Panc1 (cell line): ENCODE measurements at places on chromosomes 16 and 17. TPM values are rescaled to one million over a fixed set of nuclear protein-coding genes. Genes with fewer than 3 reads are reported as not detected.

HAP1 gene
- 11.6 TPM for total RNA-seq

IRX3 gene
- 7.0 TPM for total RNA-seq

- no peak for DNase-seq
Measured at GRCh38 chr16:57253466-57253865, 8.4 kb downstream of the ARL2BP start.

DNA sequence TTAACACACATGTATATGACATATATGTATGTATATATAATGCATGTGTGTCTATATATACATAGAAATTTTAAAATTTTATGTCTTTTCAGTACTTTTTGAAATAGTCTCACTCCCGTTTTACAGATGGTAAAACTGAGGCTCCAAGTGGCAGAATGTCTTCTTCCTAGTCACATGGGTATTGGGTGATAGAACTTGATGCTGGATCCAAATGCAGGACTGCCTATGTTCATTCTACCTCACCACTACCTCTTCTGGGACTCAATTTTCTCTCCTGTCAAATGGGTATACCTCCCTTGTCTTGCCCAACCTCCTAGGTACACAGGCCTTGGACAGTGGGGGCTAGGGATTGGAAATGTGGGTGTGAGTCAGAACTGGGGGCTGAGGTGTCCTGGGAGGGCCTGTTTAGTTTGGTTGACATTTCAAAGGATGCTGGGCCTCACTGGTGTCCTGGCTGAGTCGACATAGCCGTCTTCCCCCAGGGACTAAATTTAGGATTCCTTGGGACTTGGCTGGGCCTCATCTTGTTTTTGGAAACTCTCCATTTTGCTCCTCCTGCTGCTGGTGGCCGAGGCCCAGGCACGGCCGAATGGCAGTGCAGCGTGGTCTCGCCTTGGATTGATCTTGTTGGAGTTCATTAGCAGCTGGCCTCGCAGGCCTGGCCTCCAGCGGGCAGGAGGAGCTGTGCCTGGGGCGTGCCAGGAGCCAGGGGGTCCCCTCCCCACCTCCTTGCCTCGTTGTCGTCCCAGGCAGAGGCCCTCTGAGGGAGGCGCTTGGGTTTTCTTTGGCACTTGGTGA, 25.9 kb downstream of the NKD1 start:
- DNase-seq, result no peak

- DNase-seq, result no peak
Measured at GRCh38 chr17:32591405-32591804, 104.6 kb downstream of the CDK5R1 start.

GRCh38 chr16:68372381-68372720, 61.5 kb downstream of the PRMT7 start:
- no peak for DNase-seq
